NCI-H524 treated with DMSO at 0.1 percent for 48 hours (cell line): ENCODE measurements at places on chromosomes 16 and 17.

- DNase-seq = no peak
Measured at GRCh38 chr17:78276098-78276887, 44.9 kb downstream of the TMEM235 start.

DNA sequence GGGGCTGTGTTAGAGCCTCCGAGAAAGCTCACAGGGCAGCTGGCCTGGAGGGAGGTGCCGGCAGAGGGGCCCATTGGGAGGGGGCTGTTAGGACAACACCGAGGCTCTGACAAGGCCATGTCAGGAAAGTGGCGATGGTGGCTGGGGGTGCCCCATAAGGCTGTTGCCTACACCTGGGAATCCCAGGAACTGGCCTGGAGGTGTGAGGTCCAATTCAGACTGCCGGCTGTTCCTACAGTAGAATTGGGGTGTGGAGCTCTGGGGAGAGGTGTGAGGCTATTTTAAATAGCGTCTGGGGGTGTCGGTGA is 155.0 kb upstream of the CHMP6 start:
- DNase-seq = no peak

- DNase-seq = no peak
Measured at GRCh38 chr17:65055708-65056638, 567 bp downstream of the GNA13 start.

DNA sequence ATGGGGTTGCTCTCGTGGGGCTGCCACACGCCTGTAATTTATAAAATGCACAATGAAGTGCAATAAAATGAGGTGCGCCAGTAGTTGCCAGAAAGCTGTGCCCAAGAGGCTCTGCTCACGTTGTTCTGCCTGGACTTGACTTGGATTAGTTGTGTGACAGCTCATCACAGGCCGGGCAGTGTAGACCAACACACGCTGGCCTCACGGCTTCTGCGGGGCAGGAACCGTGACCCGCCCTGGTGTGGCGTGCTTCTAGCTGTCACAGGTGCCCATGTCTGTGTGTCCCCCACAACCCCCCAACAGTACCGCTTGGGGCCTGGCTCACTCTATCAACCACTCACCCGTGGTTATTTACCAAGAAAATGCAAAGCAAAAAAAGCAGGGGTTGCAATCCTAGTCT is 112.2 kb upstream of the ZNF750 start:
- no peak for DNase-seq

GRCh38 chr16:78122774-78123315 is 23.4 kb downstream of the WWOX start:
- DNase-seq = peak; percentile 41

- DNase-seq = no peak
Measured at GRCh38 chr16:56871172-56871593, 6.2 kb downstream of the SLC12A3 start.

DNA sequence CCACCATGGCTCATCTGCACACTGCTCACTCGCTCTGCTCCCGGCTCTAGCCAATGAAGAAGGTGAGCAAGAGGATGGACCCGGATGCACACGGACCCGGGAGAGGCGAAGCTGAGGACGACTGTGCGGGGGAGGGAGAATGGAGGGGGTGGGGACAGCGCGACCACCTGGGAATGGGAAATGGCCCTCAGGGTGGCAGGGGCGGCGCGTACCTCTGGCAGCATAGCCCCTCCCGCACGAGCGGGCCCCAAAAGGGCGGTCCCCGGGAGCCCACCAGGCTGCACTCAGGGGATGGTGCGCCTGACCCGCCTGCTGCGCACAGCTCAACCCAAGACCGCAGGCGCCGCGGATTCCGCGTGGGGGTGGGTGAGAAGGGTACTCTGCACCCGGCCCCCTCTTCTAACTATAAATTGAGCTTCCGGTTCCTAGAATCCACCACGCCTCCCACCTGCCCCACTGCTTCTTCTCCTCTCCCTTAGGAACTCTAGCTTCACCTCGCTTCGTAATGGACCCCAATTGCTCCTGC is 6.1 kb downstream of the MT1H start:
- no peak for DNase-seq

- DNase-seq = no peak
Measured at GRCh38 chr17:11309850-11310249, 68.8 kb downstream of the SHISA6 start.
